ENCODE measurements at places on chromosomes 6 and 20.

DNA sequence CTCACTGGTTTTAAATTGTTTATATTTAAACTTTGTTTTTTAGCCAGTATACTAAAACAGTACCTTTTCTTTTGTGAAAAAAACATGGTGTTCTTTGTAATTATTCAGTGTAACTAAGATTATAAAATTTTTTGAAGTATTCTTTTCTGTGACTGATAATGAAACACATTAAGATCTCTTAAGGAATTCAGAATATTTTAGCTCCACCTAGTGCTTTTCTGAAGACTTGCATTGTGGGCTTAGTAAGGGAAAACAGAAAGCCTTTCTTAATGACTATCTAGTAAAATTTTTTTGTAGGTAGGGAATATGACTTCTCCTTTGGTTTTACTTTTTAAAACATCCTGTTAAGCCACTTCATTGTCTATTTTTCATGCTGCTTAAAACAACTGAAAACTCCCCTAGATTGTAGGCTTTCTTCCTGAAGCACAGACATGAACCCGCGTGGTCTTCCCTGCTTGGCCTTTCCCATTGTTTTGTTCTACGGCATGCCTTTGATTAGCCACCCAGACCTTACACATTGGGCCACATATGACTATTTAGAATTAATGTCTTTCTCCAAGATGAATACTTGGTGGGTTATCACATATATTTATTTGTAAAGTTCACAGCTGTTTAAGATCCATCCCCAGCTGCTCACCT lies 72.1 kb downstream of the AFDN start:
- no peak for DNase-seq

DNA sequence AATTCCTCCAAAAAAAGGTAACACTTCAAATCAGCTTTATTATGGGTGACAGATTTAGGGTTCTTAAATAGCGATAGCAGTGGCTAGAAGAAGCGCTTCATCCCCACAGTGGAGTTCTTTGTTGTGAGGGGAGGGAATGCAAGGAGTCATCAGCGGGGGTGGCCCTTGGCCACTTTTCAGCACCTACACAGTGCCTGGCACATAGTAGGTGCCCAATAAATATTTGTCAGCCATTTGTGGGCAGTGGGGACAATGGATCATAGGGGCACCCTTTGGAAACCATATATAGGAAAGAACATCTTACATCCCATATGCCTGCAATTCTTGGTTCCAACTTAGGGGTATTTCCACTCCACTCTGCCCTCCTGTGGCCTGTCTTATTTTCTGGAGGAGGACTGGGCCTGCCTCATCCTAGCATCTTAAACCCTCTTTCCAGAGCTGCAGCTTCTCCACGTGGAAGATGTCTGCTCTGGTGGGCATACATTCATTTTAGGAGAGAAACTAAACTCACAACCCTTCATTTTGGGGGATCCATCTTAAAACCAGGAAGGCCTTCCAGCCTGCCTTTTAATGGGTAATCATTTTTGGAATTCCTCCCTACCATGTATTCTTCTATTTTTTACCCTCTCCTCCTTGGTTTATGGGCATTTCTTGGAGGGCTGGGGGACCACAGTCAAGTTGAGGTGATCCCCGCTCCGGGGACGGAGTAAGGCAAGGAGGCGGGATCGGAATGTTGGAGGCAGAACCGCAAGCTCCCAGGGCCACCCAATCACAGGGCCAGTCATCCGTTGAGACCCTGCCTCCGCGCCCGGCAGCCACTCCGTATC lies 2.6 kb upstream of the GPSM3 start:
- no peak for DNase-seq

DNA sequence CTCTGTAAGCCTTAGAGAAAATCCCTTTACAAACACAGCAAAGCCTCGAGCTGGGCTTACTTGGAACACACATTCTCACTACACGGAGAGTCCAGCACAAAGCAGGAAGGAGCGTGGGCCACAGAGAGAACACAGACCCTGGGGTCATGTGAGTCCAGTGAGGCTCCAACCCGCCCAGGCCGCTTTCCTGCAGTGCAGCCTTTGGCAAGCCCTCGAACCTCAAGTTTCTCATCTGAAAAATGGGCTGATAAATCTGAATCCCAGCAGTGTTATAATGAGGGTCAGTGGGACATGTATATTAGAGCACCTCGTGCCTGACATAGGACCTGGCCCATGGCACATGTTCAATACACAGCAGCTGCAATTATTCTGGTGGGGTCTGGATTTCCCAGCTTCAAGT lies 305.5 kb upstream of the SULF2 start:
- no peak for DNase-seq

- DNase-seq: no peak
Measured at GRCh38 chr6:146865756-146866379, 267.1 kb downstream of the ADGB start.

- no peak for DNase-seq
Measured at GRCh38 chr6:109872968-109873545, 105.1 kb upstream of the GPR6 start.

- no peak for DNase-seq
Measured at GRCh38 chr6:48893048-48893447, 570.0 kb downstream of the MMUT start.

GRCh38 chr6:170107606-170108222 lies 183.2 kb downstream of the DLL1 start:
- DNase-seq: no peak

DNA sequence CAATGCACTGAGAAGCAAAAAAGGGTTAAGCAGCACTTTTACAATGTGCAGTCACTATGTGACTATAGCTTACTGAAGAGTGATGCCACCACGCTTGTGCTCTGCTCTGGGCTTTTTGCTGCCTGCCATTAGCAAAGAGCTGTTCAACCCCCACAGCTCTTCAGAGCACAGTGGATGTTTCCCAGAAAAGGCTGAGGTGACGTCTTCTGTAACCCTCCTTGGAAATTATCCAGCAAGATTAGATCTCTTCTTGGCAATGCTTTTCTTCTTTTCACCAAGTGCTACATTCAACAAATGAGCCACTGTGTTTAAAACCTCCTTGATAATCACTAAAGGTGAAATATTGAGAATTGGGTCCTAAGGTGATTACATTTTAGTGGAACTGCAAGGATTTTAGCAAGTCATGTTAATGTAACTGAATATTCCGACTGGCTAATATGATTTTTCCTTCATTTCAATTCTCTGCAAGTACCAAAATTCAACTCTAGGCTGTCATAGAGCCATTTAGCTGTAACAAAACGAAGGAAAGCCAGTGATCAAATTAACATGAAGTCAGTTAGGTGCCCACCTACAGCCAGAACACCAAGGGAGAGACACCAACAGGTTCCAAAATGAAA lies 34.9 kb downstream of the ELOVL5 start:
- no peak for DNase-seq

- DNase-seq: no peak
Measured at GRCh38 chr6:32183030-32183429, 1.0 kb downstream of the AGER start.

GRCh38 chr6:157909282-157909664 lies 72.4 kb upstream of the SYNJ2 start:
- DNase-seq: no peak

- no peak for DNase-seq
Measured at GRCh38 chr6:8182902-8183665, 80.7 kb upstream of the EEF1E1 start.

GRCh38 chr6:170500955-170501590 lies 52.0 kb downstream of the PSMB1 start:
- no peak for DNase-seq

GRCh38 chr20:428658-429200 lies 20.6 kb downstream of the RBCK1 start:
- DNase-seq: no peak

DNA sequence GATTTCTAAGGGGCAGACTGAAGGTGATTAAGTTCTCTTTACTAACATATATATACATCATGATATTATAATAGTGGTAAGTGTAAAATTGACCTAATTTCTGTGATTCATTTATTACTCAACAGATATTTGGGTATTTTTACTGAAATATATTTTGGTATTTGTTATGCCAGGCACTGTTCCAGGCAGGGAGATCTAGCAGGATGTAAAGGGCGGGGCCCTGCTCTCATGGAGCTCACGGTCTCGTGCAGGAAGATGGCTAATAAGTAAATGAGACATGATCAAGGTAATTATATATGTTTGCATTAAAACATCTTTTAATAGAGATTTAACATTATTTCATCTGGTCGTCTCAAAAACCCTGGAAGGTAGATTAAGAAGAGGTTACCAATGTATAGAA lies 27.7 kb downstream of the FAM50B start:
- DNase-seq: no peak

DNA sequence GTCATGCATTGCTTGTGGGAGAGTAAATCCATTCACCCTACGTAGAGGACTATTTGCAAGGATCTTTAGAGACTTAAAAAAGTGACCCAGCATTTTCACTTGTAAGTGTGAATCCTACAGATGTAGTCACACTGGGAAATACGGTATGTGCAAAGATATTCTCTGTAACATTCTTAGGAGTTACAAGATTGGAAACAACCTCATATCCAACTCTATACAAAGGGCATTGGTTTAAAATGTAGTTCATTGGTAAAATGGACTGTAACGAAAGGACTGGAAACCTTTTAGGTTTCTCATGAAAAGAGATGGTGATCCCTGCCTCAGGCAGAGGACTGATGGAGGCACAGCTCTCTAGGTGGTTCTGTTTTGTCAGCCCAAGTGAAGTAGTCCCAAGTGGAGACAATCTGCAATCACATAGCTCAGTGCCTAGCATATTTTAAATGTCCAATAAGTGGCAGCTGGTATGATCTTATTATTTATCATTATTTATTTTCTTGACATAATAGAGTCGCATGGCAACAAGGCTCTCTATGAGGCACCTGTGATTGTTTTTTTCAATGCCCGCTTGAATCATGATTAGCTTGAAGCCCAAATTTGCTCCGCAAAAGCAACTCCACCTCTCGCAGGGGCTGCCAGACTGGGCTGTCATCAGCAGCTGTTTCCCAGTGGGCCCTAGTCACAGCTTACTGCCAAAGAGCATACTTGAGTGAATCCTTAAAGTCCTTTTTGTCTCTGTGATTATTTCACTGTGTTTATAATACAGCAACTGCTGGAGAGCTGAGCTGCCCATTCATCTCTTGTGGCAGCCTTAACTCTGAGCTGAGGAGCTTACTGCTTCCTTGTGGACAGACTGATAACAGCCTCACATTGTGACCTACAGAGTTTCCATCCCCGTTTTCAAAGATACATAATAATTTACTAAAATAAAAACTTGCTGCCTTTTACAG lies 19.8 kb upstream of the ENPP1 start:
- DNase-seq: no peak

DNA sequence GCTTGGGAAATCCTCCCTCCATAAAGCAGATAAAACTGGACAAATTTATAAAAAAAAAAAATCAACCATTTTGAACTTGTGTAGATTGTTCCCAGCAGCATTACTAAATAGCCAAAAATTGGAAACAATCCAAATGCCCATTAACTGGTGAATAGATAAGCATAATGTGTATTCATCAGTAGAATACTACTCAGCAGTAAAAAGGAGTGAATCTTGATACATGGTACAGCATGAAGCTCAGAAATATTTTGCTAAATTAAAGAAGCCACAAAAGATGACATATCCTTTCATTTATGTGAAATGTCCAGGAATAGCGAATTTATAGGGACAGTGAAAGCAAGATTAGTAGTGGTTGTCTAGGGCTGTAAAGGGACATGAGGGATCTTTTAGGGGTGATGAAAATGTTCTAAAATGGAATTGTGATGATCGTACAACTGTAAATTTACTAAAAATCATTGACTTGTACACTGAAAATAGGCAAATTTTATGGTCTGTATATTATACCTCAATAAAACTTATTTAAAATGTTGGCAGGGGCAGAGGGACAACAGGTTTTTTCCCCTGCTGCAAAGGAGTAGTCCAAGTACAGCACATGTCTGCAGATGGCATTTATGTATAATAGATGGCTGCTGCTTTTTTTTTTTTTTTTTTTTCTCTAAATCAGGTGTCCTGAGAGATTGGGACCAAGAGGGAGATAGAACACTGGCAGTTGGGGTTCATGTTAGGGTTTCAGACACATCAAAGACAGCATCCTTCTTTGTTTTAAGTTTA lies 59.5 kb downstream of the CBFA2T2 start:
- no peak for DNase-seq

DNA sequence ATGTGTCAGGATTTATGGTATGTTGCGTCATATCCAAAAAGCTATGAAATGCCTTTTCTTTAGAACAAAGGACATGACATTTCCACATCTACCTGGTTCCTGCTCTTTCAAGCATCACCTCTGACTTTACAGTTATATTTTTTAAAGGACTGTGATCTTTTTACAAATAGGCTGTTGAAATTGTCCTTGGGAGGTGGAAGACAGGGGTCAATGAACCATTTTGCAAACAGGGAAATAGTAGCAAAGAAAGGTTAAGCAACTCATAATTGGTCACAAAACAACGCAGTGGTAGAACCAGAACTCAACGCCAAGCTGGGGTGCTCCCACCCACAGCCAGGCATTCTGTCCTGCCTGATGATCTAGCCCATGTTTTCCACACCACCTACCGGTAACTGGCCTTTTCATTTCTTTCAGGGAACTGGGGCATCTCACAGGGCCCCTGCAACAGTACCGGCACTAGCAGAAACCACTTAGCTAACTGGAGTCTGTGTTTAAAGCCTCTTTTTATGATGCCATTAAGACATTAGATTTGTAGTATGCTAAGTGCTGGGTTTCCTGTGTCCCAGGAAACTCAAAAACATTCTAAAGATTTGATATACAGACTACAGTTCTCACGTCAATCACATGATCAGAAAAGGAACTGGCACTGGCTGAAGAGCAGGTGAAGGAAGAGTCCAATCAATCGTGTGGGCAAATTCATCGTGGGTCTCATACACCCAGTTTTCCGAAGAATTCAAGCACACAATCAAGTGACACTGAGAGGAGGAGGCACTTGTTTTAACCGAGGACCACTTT lies 13.9 kb downstream of the ZNF217 start:
- no peak for DNase-seq

- DNase-seq: no peak
Measured at GRCh38 chr6:91213229-91213901, 626.5 kb upstream of the MAP3K7 start.

GRCh38 chr6:120675886-120676285 lies 658.4 kb downstream of the TBC1D32 start:
- DNase-seq: no peak

Data from stimulated activated CD8-positive, alpha-beta memory T cell treated with anti-CD3 and anti-CD28 coated beads, Interleukin-7, amount 100 ng/mL, for 24 hours (primary cell).